Placental pericyte (primary cell): ENCODE measurements at places on chromosomes 3 and 15. TPM values are rescaled to one million over a fixed set of nuclear protein-coding genes. Genes with fewer than 3 reads are reported as not detected.

The DNAJC19 gene
- total RNA-seq = 16.4 and 18.9 TPM in 2 replicates

The ZNF80 gene
- total RNA-seq = not detected in 2 replicates

The PDHB gene
- 61.5 and 62.6 TPM in 2 replicates for total RNA-seq

The WNT7A gene
- total RNA-seq = not detected in 2 replicates

The UNC13C gene
- under 0.01 TPM in 1 of 2 replicates, not detected in the other for total RNA-seq

The P2RY1 gene
- under 0.01 and 0.43 TPM in 2 replicates for total RNA-seq

The WNT5A gene
- total RNA-seq = 128 and 1,124 TPM in 2 replicates

The PROS1 gene
- total RNA-seq = 6.2 and 12.3 TPM in 2 replicates

The TNNC1 gene
- total RNA-seq = 2.0 TPM in 1 of 2 replicates, not detected in the other

The C15orf39 gene
- 12.9 and 16.0 TPM in 2 replicates for total RNA-seq

The NANOGP8 gene
- total RNA-seq = not detected in 2 replicates

The LSAMP gene
- under 0.01 TPM in 2 replicates for total RNA-seq

The DCLK3 gene
- total RNA-seq = 0.14 TPM in 1 of 2 replicates, not detected in the other

The USP50 gene
- 0.29 TPM in 1 of 2 replicates, not detected in the other for total RNA-seq

The CEP152 gene
- total RNA-seq = 5.0 and 9.0 TPM in 2 replicates

The TRPM1 gene
- not detected in 2 replicates for total RNA-seq

The UCN2 gene
- 2.2 and 25.1 TPM in 2 replicates for total RNA-seq

The HIGD2B gene
- total RNA-seq = not detected in 2 replicates

The EAF1 gene
- 29.5 and 33.8 TPM in 2 replicates for total RNA-seq

The TM4SF18 gene
- total RNA-seq = 1.3 TPM in 1 of 2 replicates, not detected in the other

The ACAD11 gene
- 29.6 and 34.4 TPM in 2 replicates for total RNA-seq

The A4GNT gene
- total RNA-seq = not detected in 2 replicates

The FBN1 gene
- 499 and 721 TPM in 2 replicates for total RNA-seq

The KLHL40 gene
- not detected in 2 replicates for total RNA-seq

The CD80 gene
- not detected in 2 replicates for total RNA-seq

The GALNT15 gene
- total RNA-seq = 0.88 and 4.2 TPM in 2 replicates

The PRR20G gene
- not detected in 2 replicates for total RNA-seq

The CCR3 gene
- not detected in 2 replicates for total RNA-seq

The ANKRD34C gene
- not detected in 2 replicates for total RNA-seq

The CX3CR1 gene
- total RNA-seq = not detected in 2 replicates

The RTP3 gene
- not detected in 2 replicates for total RNA-seq

The CADM2 gene
- not detected in 2 replicates for total RNA-seq

The RHOV gene
- not detected in 2 replicates for total RNA-seq

The SPATA16 gene
- not detected in 2 replicates for total RNA-seq

The HOMER2 gene
- total RNA-seq = 1.3 and 2.0 TPM in 2 replicates

The EPHA6 gene
- total RNA-seq = 0.22 and 2.6 TPM in 2 replicates

The GOLGA8R gene
- 0.66 and 0.86 TPM in 2 replicates for total RNA-seq

The ADAMTS9 gene
- total RNA-seq = 6.9 and 18.8 TPM in 2 replicates

The CYP8B1 gene
- total RNA-seq = not detected in 2 replicates

The COL6A6 gene
- under 0.01 TPM in 2 replicates for total RNA-seq

The IGSF11 gene
- not detected in 2 replicates for total RNA-seq

The PLA2G4D gene
- total RNA-seq = not detected in 2 replicates

The SPINK8 gene
- not detected in 2 replicates for total RNA-seq

The EXD1 gene
- not detected in 2 replicates for total RNA-seq

The GLCE gene
- total RNA-seq = 29.5 and 60.0 TPM in 2 replicates

The GNAT1 gene
- total RNA-seq = not detected in 2 replicates

The NFKBIZ gene
- 90.3 and 165 TPM in 2 replicates for total RNA-seq

The PPP1R14D gene
- not detected in 2 replicates for total RNA-seq

The SEMA4B gene
- 23.9 and 27.2 TPM in 2 replicates for total RNA-seq

The LNP1 gene
- total RNA-seq = 3.0 and 4.2 TPM in 2 replicates
